H9 (cell line): ENCODE measurements at places on chromosomes 4 and X. TPM values are rescaled to one million over a fixed set of nuclear protein-coding genes. Genes with fewer than 3 reads are reported as not detected.

TRIM60 gene
- total RNA-seq: not detected in 2 replicates

MTTP gene
- total RNA-seq: 0.46 and 0.64 TPM in 2 replicates

RBMXL3 gene
- not detected in 2 replicates for total RNA-seq

QRFPR gene
- total RNA-seq: 0.48 and 0.63 TPM in 2 replicates

CLTRN gene
- total RNA-seq: 1.7 and 1.8 TPM in 2 replicates

ARMCX5 gene
- 14.6 and 17.7 TPM in 2 replicates for total RNA-seq

SNX25 gene
- 24.4 and 28.2 TPM in 2 replicates for total RNA-seq

UGT2B17 gene
- not detected in 2 replicates for total RNA-seq

VCX3B gene
- not detected in 2 replicates for total RNA-seq

VCX3A gene
- total RNA-seq: 0.28 and 0.35 TPM in 2 replicates

FGF13 gene
- 16.3 and 17.1 TPM in 2 replicates for total RNA-seq

OTC gene
- total RNA-seq: not detected in 2 replicates

MAGEC3 gene
- not detected in 2 replicates for total RNA-seq

CXCL11 gene
- total RNA-seq: not detected in 2 replicates

GASK1B gene
- not detected in 2 replicates for total RNA-seq

GPRASP1 gene
- total RNA-seq: 2.4 and 3.2 TPM in 2 replicates

DMP1 gene
- total RNA-seq: not detected in 2 replicates

PTCHD1 gene
- total RNA-seq: 1.4 and 2.3 TPM in 2 replicates

CXCL8 gene
- not detected in 2 replicates for total RNA-seq

PDZD4 gene
- 110 and 118 TPM in 2 replicates for total RNA-seq

CLIC2 gene
- total RNA-seq: 0.50 and 0.98 TPM in 2 replicates

UFSP2 gene
- 37.1 and 41.1 TPM in 2 replicates for total RNA-seq

SYTL5 gene
- 0.15 TPM in 2 replicates for total RNA-seq
